ENCODE measurements at places on chromosomes 6 and 20.

DNA sequence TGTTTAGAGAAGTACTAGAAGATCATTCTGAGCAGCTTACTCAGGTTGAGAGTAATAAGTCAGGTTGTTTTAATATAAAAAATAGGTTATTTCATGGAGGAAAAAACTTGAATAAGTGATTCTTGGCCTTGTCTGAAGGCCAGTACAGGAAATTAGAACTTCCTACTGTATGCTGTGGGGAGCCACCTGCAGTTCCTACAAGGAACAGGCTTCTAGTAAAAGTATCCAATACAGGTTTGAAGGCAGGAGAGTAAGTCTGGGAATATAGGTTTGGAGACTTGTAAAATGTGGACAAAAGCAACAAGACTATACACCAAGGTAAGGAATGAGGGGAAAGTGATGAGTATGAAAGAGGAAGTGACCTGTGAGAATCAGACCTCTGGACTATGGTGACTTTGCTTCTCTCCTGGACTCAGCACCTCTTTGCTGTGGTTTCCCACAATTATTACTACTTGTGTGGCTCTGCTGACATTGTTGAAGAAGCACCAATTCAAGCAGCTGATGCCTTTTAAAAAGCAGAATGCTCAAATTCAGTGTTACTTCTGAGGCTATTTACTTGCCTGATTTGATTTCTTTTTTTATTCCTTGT is 278.6 kb downstream of the TBC1D7 start:
- no peak for DNase-seq

- no peak for DNase-seq
Measured at GRCh38 chr20:53349730-53350129, 243.9 kb downstream of the ZNF217 start.

GRCh38 chr6:141532211-141532610 is 600.5 kb upstream of the GJE1 start:
- no peak for DNase-seq

DNA sequence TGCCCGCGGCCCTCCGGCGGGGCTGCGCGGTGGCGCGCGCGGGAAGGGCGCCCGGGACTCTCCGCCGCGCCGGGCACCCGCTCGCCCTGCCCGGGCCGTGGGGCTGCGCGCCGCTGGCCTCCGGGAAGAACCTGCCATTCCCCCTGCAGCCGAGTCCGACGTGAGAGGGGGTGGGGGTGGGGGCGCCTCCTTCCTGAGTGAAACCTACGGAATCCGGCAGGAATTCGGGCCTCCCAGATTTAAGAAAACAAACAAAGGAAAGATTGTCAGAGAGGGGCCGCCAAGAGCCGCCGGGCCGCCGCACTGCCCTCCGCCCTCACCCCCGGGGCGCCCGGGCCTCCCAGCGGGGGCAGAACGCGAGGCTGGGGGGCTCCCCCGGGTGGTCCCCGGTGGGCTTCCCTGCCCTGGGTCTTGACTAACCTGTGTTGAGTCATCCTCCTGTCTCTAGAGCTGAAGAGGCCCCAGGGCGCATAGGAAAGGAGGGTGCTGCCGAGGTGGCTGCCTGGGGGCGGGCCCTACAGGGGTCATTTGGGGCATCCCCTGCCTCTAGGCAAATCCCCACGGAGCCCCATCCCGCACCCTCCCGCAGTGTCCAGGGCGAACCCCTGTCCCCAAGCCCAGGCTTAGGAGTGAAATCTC is 42.2 kb upstream of the FOXP4 start:
- DNase-seq = no peak

GRCh38 chr6:107977283-107977682 is 19.3 kb upstream of the SEC63 start:
- DNase-seq = peak; percentile 46

- DNase-seq = peak; percentile 27
Measured at GRCh38 chr6:143581835-143582480, 70.4 kb upstream of the FUCA2 start.

DNA sequence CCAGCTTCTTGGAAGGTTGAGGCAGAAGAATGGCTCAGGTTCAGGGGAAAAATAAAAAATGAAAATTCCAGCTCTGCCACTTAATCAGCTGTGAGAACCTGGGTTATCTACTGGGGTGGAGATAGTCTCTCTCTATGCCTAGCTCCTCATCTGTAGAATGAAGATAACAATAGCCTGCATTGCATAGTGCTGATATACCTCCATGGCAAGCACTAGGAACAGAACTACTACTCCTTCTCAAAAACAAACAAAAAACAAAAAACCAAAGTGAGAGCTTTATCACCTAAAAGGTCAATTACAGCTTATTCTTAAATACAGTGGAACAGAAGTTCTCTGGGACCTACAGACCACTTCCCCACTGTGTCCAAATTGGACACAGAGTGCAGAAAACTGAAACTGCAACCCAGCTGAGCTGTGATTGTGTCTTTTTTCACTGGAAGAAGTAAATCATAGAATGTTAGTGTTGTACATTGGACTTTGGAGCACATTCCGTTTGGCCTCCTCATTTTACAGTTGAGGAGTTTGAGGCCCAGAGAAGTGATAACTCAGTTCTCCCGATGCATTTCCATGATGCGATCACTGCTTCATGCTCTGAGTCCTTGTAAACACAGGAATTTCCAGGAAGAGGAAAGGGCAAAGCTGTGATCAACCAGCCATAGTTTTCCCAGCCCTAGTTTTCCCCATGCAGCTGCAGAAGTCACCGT is 23.3 kb downstream of the MTFR2 start:
- no peak for DNase-seq
